ENCODE measurements at places on chromosomes 11 and 22. TPM values are rescaled to one million over a fixed set of nuclear protein-coding genes. Genes with fewer than 3 reads are reported as not detected.

DNA sequence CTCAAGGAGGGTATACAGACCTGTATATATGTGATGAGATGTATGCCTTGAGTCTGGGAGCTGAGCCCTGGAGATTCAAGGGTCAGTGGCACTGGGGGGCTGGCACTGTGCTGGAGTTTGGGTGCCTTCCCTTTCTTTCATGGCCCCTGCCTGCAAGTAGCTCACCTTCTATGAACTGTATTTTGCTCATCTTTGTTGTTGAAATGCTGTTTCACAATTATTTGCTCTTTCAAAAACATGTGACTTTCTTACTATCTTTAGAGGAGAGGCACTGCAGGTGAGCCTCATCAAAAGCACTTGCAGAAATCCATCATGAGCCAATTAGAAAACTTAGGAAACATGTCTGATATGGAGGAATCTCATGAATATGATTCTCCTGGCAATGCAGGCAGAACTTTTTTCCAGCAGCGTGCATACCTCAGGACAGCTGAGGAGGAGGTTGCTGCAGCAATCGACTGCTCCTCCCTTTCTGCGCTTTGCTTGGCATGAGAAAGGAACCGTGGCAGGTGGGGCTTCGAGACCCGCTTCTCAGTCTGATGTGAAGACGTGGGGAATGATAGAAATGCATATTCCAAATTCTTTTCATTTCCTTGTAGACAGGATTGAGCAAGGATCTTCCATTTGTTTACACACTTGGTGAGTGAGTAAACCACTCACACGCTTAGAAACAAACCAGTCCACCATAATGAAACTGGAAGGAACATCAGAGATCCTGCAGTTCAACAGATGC lies 178.4 kb upstream of the E2F8 start:
- DNase-seq = no peak

DNA sequence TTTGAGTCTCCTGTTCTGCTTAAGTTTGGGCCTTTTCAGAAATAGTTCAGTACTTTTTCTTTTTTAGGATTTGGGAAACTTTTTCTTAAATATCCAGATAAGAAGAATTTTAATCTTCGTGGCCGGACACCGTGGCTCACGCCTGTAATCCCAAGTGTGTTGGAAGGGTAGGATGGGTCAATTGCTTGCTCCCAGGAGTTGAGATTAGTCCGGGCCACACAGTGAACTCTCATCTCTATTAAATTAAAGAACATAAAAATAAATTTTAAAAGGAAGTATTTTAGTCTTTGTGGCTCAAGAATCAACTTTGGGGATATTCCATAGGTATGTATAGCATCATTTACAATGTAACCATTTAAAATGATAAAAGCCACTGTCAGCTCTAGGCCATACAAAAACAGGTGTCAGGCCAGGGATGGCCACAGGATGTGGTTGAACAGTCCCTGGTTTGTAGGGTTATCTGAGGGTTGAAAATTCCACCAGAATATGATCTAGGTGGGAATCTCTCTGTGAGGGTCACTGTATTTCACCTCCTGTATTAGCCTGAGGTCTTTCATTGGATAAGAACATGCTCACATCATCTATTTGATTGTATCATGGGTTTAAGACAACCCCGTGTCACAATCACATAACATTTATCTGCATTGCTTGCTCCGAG lies 115.6 kb downstream of the GGTLC2 start:
- DNase-seq = no peak

GRCh38 chr11:96990914-96991313 lies 601.1 kb downstream of the JRKL start:
- no peak for DNase-seq

DNA sequence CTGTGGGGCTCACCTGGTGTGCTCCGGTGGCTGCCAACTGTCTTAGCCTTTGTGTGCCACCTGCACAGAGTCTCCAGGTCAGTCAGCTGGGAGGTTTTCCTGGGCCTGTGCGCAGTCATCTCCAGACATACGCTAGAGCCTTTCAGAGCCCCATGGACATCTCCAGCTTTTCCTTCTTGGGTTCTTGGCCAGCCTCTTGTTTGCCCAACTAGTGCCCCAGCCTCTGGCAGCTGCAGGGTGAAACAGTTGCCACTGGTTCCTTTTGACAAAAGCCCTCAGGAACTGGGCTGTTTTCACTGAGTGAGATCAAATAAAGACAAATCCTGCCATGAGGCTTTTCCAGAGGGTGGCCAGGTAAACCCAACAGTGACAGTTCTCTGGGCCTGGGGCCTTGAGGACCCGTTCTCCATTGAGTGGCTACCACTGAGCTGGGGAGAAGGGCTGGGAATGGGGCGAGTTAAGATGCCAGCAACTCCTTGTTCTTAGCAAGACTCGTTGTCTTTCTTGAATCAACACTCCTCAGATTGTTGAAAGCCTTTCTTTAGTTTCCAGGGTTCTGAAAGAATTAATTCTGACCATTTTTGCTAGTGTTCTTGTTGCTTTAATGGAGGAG lies 16.7 kb upstream of the RANBP1 start:
- no peak for DNase-seq

GRCh38 chr11:117583063-117583801 lies 213.8 kb downstream of the DSCAML1 start:
- DNase-seq = peak; percentile 30

GRCh38 chr11:83222499-83222898 lies 29.0 kb downstream of the ANKRD42 start:
- no peak for DNase-seq

DNA sequence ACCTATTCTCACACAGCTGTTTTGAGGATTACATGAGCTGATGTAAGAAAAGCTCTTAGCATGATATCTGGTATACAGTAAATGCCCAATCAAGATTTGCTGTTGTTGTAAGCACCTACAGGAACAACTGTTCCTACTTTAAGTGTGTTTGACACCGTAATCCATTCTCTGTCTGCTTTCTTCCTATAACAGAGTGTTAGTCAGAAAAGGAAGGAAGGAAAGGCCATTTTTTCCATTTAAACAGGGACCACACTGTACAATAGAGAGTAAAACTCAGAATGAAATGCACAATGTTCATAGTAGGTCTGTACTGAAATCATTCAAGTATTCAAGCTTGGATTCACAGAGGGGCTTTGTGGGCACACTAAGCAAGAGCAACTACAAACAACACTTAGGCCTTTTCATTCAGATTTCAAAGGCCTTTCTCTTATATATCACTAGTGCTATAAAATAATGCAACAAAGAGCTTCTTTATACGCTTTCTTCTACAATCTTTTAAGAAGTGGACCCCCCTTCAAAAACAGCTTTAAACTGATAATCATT lies 21.5 kb downstream of the MTCH2 start:
- DNase-seq = no peak

GRCh38 chr11:64341851-64342791 lies 2.1 kb downstream of the CCDC88B start:
- DNase-seq = peak; percentile 94

DNA sequence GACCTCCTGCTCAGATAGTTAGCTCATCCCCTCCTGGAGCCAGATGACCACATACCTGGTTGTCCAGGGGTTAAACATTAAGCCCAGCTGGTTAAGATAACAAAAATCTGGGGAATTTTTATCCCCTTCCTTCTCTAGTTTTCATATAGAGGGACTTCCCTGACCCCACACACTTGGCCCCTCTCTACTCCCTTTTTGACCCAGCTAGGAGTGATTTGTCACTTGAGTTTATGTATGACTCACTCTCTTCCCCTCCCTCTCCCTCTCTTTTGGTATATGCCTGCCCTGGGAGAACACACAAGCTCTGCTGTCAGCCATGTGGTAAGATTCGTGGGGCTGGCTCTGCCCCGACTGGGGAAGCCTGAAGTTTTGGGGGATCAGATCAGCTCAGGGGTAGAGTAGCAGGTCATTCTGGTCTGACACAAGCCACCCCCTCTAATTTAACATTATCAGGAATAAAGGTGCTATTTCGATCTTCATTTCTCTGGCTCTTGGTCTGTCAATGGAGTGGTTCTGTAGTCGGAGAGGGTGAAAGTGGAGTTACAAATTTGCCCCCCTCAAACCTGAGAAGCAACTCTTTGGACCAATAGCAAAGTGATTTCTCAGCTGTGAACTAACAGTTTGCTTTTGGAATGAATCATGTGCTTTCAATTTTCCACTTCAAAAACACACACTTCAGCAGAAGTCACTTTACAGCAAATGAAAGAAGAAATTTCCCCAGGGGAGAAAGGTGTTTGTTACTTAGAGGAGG lies 415.3 kb upstream of the CADM1 start:
- DNase-seq = no peak

GRCh38 chr22:38523029-38523428 lies 16.9 kb upstream of the DDX17 start:
- DNase-seq = no peak

DNA sequence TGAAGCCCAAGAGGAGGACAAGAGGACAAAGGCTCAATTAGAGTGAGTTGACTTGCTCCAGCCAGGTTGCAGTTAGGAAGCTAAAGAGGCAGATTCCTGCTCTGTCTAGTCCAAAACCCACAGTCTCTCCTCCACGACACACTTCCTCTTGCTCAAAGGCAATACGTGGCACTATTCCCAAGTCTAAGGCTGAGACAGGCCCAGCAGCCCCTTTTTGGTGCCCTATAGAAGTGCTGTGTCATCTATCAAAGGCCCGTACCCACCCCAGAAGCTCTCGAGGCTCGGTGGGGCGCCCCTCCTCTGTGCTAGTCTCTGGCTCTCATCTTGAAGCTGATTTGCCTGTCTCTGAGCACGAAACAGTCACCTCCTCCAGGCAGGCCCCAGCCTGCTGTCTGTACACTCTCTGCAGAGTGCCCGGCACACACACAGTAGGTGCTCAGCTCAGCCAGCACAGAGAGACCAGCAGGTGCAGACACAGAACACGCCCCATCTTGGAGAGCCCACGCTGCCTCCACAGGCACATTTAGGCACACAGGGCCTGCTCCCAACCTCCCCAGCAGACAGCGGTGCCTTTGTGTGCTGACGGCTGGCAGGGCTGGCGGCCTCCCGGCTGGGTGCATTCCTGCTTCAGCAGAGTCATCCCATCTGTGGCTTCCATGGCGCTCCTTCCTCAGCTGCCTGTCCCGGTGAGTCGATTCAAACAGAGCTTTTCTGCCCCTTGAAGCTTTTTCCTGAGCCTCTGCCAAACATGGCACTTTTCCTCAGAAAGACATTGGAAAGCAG lies 52.8 kb downstream of the MYH9 start:
- no peak for DNase-seq

GRCh38 chr11:11588891-11589290 lies 32.9 kb downstream of the GALNT18 start:
- DNase-seq = no peak

- DNase-seq = no peak
These were observed 715.8 kb upstream of the LRRC4C start for GRCh38 chr11:42175203-42175602.

GRCh38 chr22:35664955-35665587 lies 16.8 kb downstream of the APOL6 start:
- no peak for DNase-seq

GRCh38 chr11:82003671-82004515 lies 729.8 kb downstream of the FAM181B start:
- no peak for DNase-seq

GRCh38 chr11:73729594-73730206 lies 31.2 kb downstream of the RAB6A start:
- no peak for DNase-seq

DNA sequence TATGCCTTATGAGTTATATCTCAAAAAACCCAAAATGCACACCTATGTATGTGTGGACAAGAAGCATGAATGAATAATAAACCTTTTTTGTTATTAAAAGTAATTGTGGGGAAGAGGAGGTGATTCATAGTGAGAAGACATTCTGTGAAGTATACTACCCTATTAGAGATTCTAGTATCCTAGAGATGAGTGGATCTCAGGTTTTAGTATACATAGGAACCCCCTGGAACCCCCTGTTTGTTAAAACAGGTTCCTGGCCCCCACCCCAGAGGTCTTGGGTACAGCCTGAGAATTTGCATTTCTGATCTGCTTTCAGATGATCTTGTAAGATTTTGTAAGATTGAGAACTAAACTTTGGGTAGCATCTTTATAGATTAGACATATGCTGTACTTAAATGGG lies 17.5 kb downstream of the NUCB2 start:
- no peak for DNase-seq

GRCh38 chr22:26689513-26690301 lies 32.3 kb downstream of the MIAT start:
- no peak for DNase-seq

- no peak for DNase-seq
These were observed 729.8 kb upstream of the ANO3 start for GRCh38 chr11:25602149-25602548.

- DNase-seq = no peak
These were observed 15.9 kb downstream of the CHRM1 start for GRCh38 chr11:62905296-62905695.

DNA sequence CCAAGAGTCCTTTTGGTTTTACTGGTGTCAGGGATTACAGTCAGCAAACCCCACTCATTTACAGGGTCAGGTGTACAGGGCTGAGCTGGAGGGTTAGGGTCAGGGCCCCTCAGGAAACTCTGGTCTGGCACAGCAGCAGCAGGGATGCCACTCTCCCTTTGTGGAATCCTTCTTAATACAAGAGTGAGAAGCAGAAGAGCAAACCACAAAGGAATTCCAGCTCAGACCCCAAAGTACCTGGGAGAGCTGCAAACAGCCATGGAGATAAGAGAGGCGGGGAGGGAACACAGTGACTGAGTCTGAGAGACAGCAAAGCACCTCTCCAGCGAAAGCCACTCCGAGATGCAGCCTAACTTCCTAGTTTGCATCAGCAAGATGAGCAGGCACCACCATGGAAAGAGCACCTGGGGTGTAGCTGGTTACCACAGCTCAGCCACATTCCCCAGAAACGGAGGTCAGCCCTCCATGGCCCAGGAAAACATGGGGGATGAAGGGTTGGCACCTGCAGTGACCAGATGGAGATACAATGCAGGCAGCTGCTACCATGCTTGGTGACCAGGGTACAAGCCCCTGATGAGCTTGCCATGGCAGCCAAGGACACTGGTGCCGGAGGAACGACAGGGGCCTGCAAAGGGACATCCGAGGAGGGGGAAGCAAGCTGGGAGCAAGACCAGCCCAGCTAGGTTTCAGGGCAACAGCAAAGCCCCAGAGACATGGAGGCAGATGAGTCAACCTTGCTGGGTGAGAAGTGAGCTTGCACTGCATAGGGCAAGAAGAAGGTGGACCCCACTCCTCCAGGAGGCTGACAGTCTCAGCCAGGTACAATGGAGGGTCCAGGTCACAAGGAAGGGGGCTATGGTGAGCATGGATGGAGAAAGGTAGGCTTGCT lies 3.9 kb downstream of the BET1L start:
- no peak for DNase-seq

- no peak for DNase-seq
These were observed 2.6 kb upstream of the CARD18 start for GRCh38 chr11:105142167-105142566.

- no peak for DNase-seq
These were observed 169.4 kb downstream of the OPCML start for GRCh38 chr11:133362916-133363315.

RASSF10 gene
- not detected for total RNA-seq

CD44 gene
- total RNA-seq = 321 TPM

A4GALT gene
- not detected for total RNA-seq

OR5B21 gene
- 0.74 TPM for total RNA-seq

ME3 gene
- total RNA-seq = 16.2 TPM

TBC1D10A gene
- total RNA-seq = 36.9 TPM

C11orf97 gene
- total RNA-seq = not detected

RTN4RL2 gene
- total RNA-seq = not detected

LRRC51 gene
- 8.3 TPM for total RNA-seq

TBX1 gene
- not detected for total RNA-seq

GGT1 gene
- 31.3 TPM for total RNA-seq

CYTH4 gene
- total RNA-seq = 60.7 TPM

LARGE2 gene
- total RNA-seq = 1.1 TPM

TUB gene
- 0.07 TPM for total RNA-seq

Data from activated naive CD4-positive, alpha-beta T cell treated with anti-CD3 and anti-CD28 coated beads, Interleukin-2, amount 50 U/mL, for 72 hours (primary cell).